ENCODE measurements at places on chromosomes 6 and 20. TPM values are rescaled to one million over a fixed set of nuclear protein-coding genes. Genes with fewer than 3 reads are reported as not detected.

The RBM39 gene
- 329 TPM for total RNA-seq

The PNISR gene
- 96.5 TPM for total RNA-seq

The GABRR1 gene
- total RNA-seq, result not detected

The AGPAT4 gene
- total RNA-seq, result 8.3 TPM

The PPP1R14C gene
- total RNA-seq, result 0.46 TPM

The PACSIN1 gene
- total RNA-seq, result not detected

DNA sequence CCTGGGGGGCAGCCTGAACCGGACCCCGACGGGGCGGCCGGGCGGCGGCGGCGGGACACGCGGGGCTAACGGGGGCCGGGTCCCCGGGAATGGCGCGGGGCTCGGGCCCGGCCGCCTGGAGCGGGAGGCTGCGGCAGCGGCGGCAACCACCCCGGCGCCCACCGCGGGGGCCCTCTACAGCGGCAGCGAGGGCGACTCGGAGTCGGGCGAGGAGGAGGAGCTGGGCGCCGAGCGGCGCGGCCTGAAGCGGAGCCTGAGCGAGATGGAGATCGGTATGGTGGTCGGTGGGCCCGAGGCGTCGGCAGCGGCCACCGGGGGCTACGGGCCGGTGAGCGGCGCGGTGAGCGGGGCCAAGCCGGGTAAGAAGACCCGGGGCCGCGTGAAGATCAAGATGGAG lies 636 bp downstream of the SRF start:
- no peak for DNase-seq
- H3K27me3 ChIP-seq, result no peaks in the 10 kb centered on the region
- peaks cover 14% of the 10 kb centered on the region for H3K36me3 ChIP-seq

GRCh38 chr6:31042806-31043205 lies 32.5 kb downstream of the MUC22 start:
- H3K27me3 ChIP-seq, result peaks cover 10% of the 10 kb centered on the region
- DNase-seq, result no peak
- no peaks in the 10 kb centered on the region for H3K36me3 ChIP-seq
- peaks cover 11% of the 10 kb centered on the region for H3K4me1 ChIP-seq

DNA sequence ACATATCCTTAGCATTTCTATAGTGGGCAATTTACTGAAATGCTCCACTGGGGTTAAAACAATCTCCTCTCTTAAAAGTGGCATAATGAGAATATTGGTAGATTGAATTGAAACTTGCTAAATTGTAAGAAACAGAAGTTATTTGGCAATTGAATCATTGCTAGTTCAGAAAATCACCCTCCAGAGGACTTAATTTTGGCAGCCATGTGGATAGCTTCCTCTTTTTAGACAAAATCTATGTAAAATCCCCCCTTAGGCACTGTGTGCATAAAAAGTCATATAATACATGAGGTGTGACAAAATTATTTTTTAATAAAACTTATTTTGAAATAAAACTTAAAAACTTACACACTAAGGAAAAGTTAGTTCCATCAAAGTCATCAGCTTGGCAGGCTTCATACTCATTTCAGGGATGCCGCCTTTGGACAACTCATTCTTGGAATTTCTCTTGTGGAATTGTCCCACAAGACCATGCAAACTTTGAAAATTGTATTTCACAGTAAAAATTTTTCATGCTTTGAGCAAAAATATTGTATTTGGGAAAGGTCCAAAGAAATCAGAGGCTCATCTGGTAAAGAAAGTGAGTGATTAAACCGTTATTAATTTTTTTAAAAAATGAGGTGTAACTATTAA lies 473.0 kb downstream of the BCKDHB start:
- H3K27me3 ChIP-seq, result peaks cover 31% of the 10 kb centered on the region
- no peak overlapping the region for H3K4me3 ChIP-seq
- H3K27ac ChIP-seq, result no peak overlapping the region
- peaks cover 16% of the 10 kb centered on the region for H3K4me1 ChIP-seq
- no peaks in the 10 kb centered on the region for H3K36me3 ChIP-seq

DNA sequence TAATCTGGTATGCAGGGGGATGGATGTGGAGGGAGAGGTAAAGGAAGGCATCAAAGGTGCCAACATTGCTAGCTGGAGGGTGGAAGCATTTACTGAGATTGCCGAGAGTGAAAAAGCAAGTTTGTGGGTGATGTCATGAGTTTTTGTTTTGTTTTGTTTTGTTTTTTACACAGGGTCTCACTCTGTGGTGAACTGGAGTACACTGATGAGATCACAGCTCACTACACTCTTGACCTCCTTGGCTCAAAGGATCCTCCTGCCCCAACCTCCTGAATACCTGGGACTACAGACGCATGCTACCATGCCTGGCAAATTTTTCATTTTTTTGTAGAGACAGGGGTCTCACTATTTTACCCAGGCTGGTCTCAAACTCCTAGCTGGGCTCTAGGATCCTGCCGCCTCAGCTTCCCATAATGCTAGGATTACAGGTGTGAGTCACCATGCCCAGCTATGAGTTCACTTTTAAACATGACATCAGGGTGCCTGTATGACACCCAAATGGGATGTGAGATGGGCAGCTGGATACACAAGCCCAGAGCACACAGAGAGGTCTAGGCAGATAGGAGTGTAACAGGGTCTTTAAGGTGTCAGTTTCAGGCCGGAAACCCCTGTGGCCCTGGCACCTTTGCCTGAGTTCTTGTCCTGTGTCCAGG lies 35.1 kb upstream of the HMGA1 start:
- H3K27me3 ChIP-seq, result no peaks in the 10 kb centered on the region
- no peak for DNase-seq
- H3K27ac ChIP-seq, result no peak overlapping the region
- no peak overlapping the region for H3K4me3 ChIP-seq
- H3K36me3 ChIP-seq, result no peaks in the 10 kb centered on the region

DNA sequence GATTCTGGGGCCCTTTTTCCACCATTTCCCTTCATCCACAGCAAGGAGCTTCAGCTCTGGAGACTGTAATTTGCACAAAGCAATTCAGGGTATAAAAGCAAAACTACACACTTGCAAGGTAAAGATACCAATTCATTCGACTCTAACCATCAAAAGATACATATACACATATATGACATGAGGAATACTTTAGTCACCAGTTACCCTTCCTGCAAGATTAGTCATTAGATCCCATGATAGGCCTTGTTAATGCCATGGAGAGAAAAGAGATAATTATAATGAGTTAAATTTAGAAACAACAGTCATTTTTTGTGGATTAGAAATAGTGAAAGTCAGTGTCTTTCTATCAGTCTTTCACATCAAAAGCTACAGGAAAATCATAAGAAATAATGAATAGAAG lies 204.2 kb downstream of the KCNQ5 start:
- H3K36me3 ChIP-seq, result peaks cover 2% of the 10 kb centered on the region
- H3K4me3 ChIP-seq, result no peak overlapping the region
- H3K27ac ChIP-seq, result no peak overlapping the region
- peaks cover 12% of the 10 kb centered on the region for H3K4me1 ChIP-seq
- DNase-seq, result no peak

DNA sequence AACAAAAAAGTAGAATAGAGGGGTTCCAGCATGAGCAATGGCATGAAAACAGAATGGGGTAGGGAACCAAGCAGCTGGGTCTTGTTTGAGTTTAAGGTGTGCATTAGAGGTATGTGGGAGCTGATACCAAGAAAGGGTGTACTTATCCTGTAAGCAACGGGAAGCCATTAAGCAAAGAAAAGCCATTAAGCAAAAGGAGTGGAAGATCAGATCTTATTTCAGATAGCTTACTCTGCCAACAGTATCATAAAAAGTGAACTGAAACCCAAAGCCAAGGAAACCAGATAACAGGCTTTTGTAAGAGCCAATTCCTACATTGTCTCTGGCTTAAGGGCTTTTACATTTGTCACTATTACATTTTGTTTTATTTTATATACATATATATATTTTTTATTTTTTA lies 21.3 kb upstream of the BEND6 start:
- H3K4me1 ChIP-seq, result peaks cover 15% of the 10 kb centered on the region
- H3K27ac ChIP-seq, result no peak overlapping the region
- no peaks in the 10 kb centered on the region for H3K36me3 ChIP-seq
- no peak for DNase-seq
- no peaks in the 10 kb centered on the region for H3K27me3 ChIP-seq
- no peak overlapping the region for H3K4me3 ChIP-seq

DNA sequence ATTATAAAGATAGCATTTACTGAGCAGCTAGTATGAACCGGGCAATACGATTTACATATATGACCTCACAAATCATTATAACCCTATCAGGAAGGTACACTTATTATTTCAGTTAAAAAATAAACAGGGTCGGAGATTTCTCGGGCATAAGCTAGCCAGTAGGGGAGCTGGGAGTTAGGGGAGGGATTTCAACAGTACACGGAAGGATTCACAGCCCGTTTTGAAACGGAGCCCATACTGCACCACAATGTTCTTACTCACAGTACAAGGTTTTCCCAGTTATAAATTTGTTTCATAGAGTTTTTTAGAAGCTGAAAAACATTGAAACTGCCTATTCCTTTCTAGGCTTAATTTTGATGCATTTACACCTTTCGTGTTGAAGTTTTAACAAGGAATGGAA lies 607.1 kb downstream of the HDGFL1 start:
- peaks cover 40% of the 10 kb centered on the region for H3K4me1 ChIP-seq
- no peak for DNase-seq
- H3K27me3 ChIP-seq, result no peaks in the 10 kb centered on the region
- H3K36me3 ChIP-seq, result no peaks in the 10 kb centered on the region
- H3K27ac ChIP-seq, result no peak overlapping the region

DNA sequence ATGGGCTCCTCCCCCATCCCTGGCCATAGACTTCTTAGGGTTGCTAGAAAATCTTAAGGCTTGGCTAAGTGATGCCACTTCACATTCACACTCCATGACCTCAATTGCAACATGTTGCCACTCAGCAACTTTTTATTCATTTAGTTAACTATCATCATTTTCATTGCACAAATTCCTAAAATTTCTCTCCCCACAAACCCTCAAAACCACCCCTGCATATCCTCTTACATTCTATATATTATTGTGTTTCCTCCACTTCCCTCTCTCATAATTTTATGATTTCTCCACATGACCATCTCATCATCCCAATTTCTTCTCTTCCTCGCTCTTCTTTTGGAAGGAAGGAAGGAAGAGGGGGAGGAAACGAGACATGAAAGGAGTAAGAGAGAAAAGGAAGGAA lies 436.0 kb downstream of the HACE1 start:
- H3K27me3 ChIP-seq, result peaks cover 2% of the 10 kb centered on the region
- no peak overlapping the region for H3K27ac ChIP-seq
- no peaks in the 10 kb centered on the region for H3K36me3 ChIP-seq

GRCh38 chr6:161292145-161292544 lies 18.3 kb upstream of the AGPAT4 start:
- H3K36me3 ChIP-seq, result no peaks in the 10 kb centered on the region
- H3K4me3 ChIP-seq, result no peak overlapping the region
- H3K27me3 ChIP-seq, result peaks cover 1% of the 10 kb centered on the region
- DNase-seq, result no peak
- no peaks in the 10 kb centered on the region for H3K4me1 ChIP-seq
- H3K27ac ChIP-seq, result no peak overlapping the region

GRCh38 chr6:74646461-74646860 lies 559.4 kb downstream of the COL12A1 start:
- peaks cover 18% of the 10 kb centered on the region for H3K36me3 ChIP-seq
- H3K4me1 ChIP-seq, result peaks cover 42% of the 10 kb centered on the region
- no peak overlapping the region for H3K27ac ChIP-seq
- DNase-seq, result no peak

- no peak for DNase-seq
- no peaks in the 10 kb centered on the region for H3K4me1 ChIP-seq
- peaks cover 2% of the 10 kb centered on the region for H3K27me3 ChIP-seq
- H3K27ac ChIP-seq, result no peak overlapping the region
- no peak overlapping the region for H3K4me3 ChIP-seq
- no peaks in the 10 kb centered on the region for H3K36me3 ChIP-seq
These were observed 15.9 kb upstream of the ADGRF1 start for GRCh38 chr6:47057830-47058540.

DNA sequence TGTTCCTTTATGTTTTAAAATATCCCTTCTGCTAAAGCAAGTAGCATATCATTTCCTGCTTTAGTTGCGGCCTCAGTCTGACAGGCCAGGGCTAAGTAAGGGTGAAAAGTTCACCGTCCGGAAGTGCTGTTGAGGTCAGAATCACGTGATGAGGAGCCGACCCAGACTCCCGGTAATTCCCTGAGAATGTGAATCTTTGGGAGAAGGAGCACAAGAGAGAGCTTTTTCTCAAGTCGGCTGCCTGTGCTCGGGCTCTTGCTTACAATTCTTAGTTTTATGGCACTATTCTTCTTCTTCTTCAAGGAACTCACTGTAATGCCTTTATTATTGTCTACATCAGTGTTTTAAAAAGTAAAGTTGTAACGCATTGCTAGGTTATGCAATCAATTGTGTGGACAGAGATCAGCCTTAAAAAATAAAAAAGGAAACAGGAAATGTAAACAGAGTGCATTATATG lies 309.3 kb downstream of the PRL start:
- H3K4me1 ChIP-seq, result peaks cover 22% of the 10 kb centered on the region
- H3K36me3 ChIP-seq, result no peaks in the 10 kb centered on the region
- no peaks in the 10 kb centered on the region for H3K27me3 ChIP-seq
- H3K27ac ChIP-seq, result peak overlapping the region; percentile 39
- no peak overlapping the region for H3K4me3 ChIP-seq
- no peak for DNase-seq

DNA sequence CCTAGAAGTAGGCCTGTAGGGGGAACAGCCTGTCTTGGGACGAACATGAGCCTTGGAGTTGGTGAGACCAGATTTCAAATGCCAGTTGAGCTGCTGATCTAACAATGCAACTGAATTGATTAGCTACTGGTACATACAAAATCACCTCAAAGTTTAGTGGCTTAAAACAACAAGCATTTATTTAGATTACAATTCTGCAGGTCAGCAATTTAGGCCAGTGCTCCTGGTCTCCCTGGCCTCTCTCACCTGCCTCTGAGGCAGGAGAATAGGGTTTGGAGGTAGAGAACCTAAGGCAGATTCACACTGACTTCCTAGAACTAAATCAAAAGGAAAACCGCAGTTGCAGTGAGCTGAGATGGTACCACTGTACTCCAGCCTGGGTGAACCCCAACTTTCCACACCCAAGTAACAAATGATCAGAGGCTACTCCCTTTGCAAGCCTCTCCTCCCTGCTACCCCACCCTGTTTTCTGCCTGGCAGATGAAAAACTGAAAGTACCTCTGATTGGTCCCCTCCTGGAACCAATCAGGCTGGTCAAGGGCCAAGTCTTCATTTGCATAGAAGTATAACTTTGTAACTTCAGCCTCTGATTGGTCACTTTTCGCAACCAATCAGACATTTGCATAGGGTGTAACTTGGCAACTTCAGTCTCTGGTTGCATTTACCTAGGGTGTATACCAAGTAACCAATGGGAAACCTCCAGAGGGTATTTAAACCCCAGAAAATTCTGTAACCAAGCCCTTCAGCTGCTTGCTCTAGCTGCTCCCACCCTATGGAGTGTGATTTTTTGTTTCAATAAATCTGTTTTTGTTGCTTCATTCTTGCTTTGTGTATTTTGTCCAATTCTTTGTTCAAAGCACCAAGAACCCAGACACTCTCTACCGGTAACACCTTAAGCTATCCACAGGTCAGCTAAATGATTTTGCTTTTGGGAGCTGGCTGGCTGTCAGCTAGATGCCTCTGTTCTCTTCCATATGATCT lies 8.1 kb upstream of the UBR2 start:
- H3K4me1 ChIP-seq, result no peaks in the 10 kb centered on the region
- no peak for DNase-seq
- no peak overlapping the region for H3K4me3 ChIP-seq
- H3K27ac ChIP-seq, result no peak overlapping the region
- H3K27me3 ChIP-seq, result peaks cover 3% of the 10 kb centered on the region
- H3K36me3 ChIP-seq, result no peaks in the 10 kb centered on the region
